Activated T-helper 2 cell treated with anti-CD3 and anti-CD28 coated beads, Interferon-gamma antibody, Interleukin-2, Interleukin-4, amounts not matched to agents 10 μg/mL and 5 μg/mL and 100 μg/mL, durations not matched to agents 14 hours and 24 hours and 36 hours (primary cell): ENCODE measurements at places on chromosomes 1 and 21.
A peak's percentile ranks its signal among the peaks of the same experiment; 100 is the strongest.

GRCh38 chr1:198531891-198532290 is 8.6 kb downstream of the ATP6V1G3 start:
- DNase-seq, result no peak

GRCh38 chr1:101506541-101507164 is 269.8 kb downstream of the S1PR1 start:
- DNase-seq, result no peak

- no peak for DNase-seq
Measured at GRCh38 chr1:220955116-220955515, 75.9 kb downstream of the HLX start.

DNA sequence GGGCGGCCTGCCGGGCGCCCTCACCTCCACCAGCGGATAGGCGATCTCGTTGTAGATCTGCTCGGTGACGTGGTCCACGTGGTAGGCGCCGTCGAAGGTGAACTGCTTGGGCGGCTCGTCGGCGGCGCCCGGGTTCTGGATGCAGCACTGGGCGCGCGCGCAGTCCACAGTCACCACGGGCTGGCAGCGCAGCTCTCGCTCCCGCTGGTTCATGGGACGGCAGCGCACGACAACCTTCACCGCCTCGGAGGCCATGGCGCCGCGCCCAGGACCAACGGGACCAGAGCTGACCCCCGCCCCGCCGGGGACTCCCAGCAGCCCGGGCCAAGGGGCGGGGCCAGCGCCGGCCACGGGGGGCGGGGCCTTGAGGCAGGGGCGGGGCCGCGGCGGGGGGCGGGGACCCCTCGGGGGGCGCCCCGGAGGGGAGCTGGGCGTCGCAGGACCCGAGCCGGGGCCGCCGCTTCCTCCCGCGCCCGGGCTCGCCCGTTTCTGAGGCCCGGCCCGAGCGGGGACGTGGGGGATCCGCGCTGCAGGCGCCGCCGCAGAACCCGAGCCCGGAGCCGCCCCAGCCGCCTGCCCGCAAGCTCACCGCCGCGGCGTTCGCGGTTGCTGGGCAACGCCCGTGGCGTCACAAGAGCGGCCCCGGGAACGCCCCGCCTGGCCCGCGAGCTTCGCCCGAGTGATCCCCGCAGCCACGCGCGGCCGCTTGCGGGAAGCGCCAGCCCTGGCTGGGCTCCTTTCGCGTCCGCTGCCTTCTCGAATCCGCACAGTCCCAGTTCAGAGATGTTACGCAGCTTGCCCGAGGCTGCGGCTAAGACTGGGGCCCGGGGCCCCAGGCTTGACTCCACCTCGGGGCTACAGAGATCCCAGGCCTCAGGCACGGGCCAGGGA is at the start of gene KIF17:
Gene KIF17 (minus strand): TSS at position 556 of the 891 bp plus-strand sequence. CDS start 301 bp downstream, at position 255.
- DNase-seq, result peak; percentile 65

- DNase-seq, result no peak
Measured at GRCh38 chr1:155518484-155518883, 44.1 kb downstream of the ASH1L start.

- no peak for DNase-seq
Measured at GRCh38 chr1:59195151-59195550, 101.7 kb upstream of the FGGY start.

DNA sequence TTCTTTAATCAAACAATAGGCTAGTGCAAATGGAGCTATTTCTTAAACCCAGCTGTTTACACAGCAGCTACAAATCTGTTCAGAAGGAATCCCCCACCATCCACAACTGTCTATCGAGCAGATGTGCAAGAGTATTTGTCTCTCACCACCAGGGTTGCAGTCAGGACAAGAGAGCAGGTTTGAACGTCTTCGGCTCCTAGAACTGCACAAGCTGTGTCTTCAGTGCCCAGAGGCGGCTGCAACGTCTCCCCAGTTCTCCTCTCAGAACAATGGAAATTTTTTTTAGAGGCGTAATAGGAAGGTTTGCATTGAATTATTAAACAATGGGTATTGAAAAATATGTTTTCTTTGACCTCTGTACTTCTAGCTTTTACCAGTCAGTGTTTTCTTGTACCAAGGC is 7.3 kb downstream of the OVAAL start:
- DNase-seq, result no peak

DNA sequence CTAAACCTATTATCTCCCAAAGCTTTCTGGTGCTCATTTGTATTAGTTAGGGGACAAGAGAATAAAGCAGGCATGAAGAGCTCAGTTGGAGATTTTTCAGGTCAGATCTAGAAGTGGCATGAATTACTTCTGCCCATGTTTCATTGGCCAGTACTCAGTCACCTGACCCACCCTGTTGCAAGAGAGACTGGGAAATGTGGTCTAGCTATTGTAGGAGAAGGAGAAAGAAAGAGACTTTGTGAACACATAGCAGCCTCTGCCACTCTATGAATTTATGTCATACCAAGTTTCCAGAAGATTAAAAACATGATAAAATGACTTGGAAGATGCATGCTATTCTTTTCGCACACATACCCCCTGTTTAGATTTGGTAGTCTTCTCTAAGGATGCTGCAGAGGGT is 302.3 kb upstream of the RUNX1 start:
- DNase-seq, result no peak

DNA sequence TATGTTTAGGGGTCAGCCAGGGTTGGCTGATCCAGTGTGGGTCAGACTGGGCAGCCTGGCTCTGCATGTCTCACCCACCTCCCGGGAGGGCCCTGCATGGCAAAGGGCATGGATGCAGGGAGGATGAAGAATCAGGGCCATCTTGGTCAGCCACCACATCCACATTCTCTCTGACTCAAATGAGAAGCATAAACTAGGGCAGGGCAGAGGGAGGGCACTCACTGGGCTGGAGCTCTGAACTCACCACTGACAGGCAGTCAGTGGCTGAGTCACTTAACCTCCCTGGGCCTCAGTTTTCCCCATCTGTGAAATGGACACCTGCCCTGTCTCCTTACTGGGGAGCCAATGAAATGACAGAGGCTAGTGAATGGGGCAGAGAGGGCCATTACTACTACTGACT is 4.3 kb upstream of the CELA2A start:
- no peak for DNase-seq

- no peak for DNase-seq
Measured at GRCh38 chr1:18794561-18794960, 64.9 kb downstream of the TAS1R2 start.

- no peak for DNase-seq
Measured at GRCh38 chr1:90761156-90761555, 44.1 kb upstream of the BARHL2 start.

- DNase-seq, result no peak
Measured at GRCh38 chr1:241309651-241310050, 47.4 kb downstream of the RGS7 start.

GRCh38 chr1:43766086-43766784 is 58.9 kb downstream of the ST3GAL3 start:
- DNase-seq, result no peak

DNA sequence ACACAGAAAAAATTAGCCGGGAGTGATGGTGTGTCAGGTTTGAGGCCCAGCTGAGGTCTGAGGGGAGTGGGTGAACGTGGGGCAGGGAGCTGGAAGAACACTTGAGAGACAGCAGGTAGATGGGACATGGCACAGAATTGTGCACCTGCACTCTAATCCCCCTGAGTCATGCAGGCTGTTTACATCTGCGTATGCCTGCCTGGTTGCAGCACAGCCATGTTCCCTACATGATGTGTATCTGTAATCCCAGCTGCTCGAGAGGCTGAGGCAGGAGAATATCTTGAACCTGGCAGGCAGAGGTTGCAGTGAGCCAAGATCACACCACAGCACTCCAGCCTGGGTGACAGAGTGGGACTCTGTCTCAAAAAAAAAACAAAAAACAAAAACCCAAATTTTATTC is 44.8 kb downstream of the ATP5PO start:
- no peak for DNase-seq

GRCh38 chr1:220426989-220427388 is 100.9 kb upstream of the MARK1 start:
- DNase-seq, result no peak

DNA sequence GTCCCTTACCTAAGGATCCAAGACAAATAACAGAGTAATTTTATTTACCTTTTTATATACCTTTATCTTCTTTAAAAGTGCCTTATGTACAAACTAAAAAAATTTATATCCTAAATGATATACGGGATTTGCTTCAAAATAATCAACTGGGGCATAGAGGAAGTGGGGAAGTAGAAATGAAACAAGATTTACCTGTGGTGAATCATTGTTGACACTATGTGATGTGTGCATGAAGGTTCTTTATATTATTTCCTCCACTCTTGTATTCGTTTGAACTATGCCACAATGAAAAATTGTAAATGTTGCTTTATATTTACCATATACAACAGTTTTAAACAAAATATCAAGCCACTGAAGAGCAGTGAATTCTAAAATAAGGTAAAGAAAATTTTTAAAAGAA is 13.0 kb downstream of the RGS7 start:
- no peak for DNase-seq

DNA sequence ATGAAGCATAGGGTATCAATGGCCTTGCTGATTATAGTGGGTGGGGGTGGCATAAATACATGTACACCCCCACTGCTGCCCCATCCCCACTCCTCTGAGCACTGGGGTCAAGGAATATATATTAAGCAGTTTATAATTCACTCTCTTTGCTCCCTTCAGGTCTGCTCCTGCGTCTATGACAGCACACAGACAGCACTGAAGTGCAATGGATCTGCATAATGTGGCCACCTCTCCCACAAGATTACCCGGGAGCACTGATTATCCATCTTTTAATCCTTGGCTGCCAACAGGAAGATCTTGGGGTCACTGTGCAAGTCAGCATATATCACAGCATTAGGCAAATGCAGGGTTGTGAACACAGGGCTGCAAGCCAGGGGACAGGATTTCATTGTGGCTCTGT is 19.3 kb downstream of the RXRG start:
- DNase-seq, result no peak

DNA sequence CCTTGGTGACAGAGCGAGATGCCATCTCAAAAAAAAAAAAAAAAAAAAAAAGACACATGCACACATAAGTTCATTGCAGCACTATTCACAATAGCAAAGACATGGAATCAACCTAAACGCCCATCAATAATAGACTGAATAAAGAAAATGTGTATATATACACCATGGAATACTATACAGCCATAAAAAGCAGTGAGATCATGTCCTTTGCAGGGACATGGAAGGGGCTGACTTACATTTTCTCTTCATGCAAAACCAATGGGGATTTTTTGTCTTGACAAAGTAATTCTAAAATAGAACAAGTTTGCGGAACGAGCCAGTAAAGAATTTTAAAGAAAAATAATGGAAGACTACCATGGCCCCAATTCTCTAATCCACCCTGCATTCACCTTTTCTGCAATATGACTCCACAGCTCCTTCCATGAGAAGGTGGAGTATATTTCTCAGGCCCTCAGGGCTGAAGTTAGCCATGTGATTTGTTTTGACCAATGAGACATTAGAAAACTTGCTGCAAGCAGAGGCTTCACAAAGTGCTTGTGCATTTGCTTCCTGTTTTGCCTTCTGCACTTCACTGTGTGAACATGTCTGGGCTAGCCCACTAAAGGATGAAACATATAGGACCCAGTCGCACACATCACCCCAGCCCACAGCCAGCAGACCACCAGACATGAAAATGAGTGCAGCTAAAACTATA is 78.8 kb upstream of the NR5A2 start:
- no peak for DNase-seq

GRCh38 chr1:214422137-214422671 is 129.2 kb downstream of the PTPN14 start:
- DNase-seq, result no peak

- DNase-seq, result no peak
Measured at GRCh38 chr1:36372617-36373016, 13.1 kb downstream of the STK40 start.

GRCh38 chr1:230901671-230902070 is 33.4 kb upstream of the C1orf198 start:
- DNase-seq, result no peak

GRCh38 chr1:88357729-88358128 is 326.3 kb upstream of the PKN2 start:
- no peak for DNase-seq

DNA sequence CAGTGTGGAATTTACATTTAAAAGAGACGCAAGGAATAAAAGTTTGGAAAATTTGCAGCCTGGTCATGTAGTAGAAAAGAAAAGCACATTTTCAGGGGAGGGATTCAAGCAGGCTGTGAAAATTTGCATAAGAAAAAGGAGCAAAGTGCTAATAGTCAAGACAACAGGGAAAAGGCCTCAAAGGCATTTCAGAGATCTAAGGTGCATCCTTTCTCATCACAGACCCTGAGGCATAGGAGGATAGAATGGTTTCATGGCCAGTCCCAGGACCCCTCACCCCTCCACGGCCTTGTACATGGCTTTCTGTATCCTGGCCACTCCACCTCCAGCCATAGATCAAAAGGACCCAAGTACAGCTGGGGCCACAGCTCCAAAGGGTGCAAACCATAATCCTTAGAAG is 380.5 kb upstream of the BRINP3 start:
- DNase-seq, result no peak

DNA sequence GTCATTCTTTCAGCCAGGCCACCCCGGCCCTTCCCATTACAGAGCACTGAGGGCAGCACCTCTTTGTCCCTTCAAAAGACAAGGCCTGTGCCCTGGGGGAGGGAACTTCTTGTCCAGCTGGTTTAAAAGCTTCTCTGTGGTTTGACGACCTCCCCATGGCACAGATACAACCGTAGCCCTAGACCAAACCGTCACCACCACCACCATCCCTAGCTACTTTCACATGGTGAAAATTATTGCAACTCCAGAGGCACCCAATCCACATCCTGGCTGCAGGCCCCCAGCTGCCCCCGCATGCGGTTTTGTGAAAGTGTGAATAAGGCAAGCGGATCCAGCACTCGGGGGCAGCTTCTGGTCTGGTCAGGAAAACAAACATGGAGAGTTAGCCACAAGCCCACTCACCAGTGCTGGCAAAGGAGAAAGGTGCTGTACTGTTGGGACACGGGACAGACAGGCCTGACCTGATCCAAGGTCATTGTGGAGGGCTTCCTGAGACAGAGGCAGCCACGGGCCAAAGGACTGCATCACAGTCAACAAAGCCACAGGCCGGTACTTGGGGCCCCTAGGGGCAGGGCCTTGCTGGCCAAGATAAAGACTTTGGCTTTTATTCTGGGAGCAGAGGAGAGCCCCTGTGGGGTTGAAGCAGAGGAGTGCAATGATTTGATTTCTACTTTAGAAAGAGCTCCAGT is 31.2 kb downstream of the CDCA8 start:
- no peak for DNase-seq

DNA sequence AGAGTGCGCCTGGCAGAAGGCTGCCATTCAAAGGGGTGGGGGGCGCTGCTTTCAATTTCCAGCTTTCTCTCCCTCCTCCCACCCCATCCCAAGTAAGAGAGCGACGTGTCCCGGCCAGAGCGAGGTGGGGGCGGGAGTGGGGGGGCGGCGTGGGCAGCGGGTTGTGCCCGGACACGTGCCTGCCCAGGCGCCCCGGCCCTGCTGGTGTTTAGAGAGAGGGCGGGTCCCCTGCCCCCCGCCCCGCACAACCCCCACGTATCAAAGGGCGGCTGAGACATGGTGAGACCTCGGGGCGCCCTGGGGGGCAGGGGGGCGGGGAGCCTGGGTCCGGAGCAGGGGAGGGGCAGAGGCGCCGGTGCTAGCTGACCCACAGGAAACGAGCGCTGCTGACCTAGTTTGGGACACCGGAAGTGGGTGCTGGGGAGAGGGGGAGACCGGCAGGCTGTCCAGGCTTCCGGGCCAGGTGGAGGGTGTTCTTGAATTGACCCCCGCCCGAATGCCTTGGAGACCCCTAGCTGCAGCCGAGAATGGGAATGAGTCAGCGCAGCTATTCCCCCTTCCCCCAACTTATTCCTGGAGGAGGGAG is 1.3 kb downstream of the ZBTB7B start:
- DNase-seq, result no peak

- DNase-seq, result no peak
Measured at GRCh38 chr1:8941906-8942305, 3.8 kb upstream of the CA6 start.
